ENCODE measurements at places on chromosomes 11 and 22.

DNA sequence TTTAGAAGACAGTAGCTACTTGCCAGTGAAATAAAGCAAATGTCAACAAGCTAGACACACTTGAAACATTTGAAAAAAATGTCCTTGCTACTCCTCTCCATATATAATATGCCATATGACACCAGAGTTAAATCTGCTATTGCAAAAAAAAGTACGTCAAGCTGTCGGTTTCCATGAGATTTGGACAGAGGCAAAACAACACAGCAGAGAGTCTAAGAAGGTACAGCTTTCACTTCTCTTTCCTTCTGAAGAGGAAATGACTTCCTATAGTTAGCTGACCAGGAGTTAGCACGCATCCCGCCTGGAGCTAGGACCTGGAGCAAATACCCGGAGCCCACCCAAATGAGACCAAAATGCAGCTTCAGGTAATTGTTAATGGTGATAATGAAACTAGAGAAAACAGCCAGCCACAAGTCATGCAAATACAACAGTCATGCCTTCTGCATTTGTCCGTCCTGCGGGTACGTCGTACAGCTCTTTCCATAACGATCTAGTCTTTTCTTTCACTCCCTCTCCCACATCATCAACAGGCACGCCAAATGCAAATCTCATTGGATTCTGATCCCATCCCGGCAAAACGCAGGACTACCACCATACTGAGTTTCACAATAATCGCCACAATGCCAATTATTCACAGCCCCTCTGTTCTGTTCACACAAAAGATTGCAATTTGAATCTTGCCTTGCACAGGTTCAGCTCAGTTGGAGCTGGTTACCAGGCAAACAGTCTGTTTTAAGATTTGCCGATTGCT is 395.0 kb upstream of the CCDC90B start:
- DNase-seq, result no peak

- no peak for DNase-seq
Observed at GRCh38 chr11:75214411-75214821, 26.2 kb upstream of the TPBGL start.

GRCh38 chr22:30205281-30206115 is 41.1 kb downstream of the LIF start:
- DNase-seq, result peak; percentile 90

- no peak for DNase-seq
Observed at GRCh38 chr11:69972351-69972802, 105.7 kb upstream of the ANO1 start.

DNA sequence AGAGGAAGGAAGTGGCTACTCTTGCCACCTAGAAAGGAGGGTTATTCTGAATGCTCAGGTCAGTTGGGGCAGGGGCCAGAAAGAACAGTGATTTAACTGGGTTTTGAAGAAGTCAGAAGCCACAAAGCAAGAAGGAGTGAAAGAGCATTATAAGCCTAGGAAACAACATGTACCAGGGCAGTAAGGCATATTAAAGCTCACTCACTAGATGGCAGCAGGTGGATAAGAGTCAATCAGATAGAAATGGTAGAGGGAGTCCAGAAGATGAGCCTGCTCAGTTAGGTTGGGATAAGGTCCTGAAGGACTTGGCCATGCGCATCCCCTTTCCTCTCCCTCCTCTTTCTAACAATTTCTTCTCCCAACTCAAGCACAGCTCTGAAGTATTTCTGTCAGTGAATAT is 22.0 kb upstream of the PATE1 start:
- no peak for DNase-seq

DNA sequence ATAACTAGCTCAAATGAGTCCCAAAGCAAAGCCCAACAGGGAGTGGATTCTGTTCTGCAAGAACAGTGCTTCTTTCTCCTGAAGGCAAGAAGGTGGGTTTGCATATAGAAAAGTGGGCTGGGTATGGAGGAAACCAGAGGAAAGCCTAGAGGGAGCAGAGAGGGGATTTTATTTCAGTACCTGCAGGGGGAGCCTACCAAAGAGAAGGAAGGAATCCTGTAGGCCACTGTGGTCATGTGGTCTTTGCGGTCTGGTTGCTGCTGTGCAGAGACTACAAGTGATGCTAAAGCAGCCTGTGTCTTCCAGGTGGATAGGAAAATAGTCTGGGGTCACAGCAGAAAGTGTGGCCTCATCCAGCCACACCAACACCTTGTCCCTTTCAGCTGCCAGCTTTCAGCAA is 33.2 kb upstream of the ZBTB16 start:
- no peak for DNase-seq

GRCh38 chr11:14012846-14013245 is 50.3 kb downstream of the SPON1 start:
- DNase-seq, result no peak

DNA sequence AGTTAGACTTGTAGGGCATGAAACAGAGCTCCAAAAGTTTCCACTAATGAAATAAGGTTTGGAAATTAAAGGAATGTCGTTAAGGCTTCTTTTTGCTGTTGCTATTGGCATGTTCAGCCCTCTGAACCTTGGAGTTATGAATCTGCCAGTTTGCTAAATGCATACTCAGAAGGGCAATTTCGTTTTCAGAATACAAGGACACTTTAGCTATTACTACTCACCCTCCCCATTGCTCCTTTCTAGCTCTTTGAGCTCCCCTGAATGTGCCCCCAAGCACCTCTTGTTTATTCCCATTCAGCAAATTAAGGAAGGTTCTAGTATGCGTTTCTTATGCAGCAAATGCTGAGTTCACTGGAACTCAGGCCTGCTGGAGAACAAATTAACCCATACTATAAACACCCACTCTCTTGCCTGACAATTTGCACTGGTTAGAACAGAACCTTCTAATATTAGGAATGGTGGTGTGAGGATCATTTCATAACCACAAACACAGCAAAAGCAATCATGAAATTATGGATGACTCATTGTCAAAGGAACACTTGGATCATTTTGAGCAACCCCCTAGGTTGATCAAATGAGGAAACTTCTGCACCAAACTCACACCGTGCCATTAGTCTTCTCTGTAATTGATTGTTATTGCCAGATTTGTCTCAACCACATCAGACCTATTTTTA is 26.2 kb upstream of the LIN7C start:
- no peak for DNase-seq

DNA sequence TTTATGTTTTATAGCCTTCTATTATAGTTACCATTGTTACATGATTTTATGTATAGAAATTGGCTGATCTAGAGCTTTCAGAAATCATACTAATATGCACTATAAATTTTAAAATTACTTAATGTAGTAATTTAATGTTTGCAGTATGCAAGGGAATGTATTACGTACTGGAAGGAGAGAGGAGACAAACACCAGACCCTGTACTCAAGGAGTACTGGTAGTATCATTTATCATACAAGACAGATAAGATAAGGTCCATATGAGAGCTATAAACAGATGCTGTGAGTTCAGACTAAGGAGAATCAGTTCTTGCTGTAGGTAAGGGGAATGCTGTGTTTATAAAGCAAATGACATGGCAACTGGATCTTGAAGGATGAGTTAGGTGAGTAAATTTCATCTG is 765 bp downstream of the BCO2 start:
- no peak for DNase-seq

DNA sequence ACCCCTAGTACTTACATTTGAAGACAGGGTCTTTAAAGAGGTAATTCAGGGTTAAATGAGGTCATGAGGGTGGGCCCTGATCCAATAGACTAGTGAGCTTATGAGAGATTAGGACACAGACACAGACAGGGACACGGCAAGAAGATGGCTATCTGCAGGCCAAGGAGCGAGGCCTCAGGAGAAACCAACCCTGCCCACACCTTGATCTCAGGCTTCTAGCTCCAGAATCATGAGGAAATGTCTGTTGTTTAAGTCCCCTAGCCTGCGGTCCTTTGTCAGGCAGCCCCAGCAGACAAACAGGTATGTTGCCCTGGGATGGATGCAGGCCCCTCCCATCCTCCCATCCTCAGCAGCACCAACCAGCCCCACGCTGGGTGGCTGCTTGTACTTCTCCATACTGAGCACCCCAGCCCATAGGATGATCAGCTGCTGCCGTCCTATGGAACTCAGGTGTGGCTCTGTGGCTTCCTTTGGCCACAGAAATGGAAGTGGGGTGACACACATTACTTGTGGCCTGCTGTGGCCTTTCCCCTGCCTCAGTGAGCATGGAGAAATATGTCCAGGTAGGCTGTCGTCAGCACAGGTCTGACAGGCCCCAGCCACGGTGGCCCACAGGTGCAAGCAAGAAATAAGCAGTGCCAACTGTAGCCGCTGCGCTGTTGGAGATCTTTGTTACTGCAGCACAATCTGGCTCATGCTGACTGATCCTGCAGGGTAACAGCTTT is 7.9 kb downstream of the GNB1L start:
- no peak for DNase-seq

GRCh38 chr11:81870066-81870412 is 863.6 kb downstream of the FAM181B start:
- DNase-seq, result no peak

- no peak for DNase-seq
Observed at GRCh38 chr11:69150175-69150574, 5.6 kb upstream of the SMIM38 start.

- no peak for DNase-seq
Observed at GRCh38 chr11:80559942-80560341, 1119.1 kb upstream of the TENM4 start.

DNA sequence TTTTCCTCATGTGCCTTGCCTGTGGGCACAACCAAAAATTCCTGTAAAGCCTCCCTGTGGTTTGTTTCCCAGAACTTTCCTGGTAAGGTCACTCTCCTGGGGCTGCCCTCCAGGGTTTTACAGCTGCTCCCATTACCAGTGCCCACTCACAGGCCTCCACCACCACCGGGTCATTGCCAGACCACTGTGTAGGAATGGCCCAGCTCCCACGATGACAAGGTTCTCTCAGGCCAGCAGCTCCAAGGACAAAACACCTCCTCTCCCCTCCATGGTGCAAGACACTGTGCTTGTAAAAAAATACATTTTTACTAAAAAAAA is 96.1 kb upstream of the AKIP1 start:
- no peak for DNase-seq

GRCh38 chr11:9799886-9800285 is 136.0 kb downstream of the SWAP70 start:
- no peak for DNase-seq

GRCh38 chr11:41826085-41826484 is 366.6 kb upstream of the LRRC4C start:
- DNase-seq, result no peak

DNA sequence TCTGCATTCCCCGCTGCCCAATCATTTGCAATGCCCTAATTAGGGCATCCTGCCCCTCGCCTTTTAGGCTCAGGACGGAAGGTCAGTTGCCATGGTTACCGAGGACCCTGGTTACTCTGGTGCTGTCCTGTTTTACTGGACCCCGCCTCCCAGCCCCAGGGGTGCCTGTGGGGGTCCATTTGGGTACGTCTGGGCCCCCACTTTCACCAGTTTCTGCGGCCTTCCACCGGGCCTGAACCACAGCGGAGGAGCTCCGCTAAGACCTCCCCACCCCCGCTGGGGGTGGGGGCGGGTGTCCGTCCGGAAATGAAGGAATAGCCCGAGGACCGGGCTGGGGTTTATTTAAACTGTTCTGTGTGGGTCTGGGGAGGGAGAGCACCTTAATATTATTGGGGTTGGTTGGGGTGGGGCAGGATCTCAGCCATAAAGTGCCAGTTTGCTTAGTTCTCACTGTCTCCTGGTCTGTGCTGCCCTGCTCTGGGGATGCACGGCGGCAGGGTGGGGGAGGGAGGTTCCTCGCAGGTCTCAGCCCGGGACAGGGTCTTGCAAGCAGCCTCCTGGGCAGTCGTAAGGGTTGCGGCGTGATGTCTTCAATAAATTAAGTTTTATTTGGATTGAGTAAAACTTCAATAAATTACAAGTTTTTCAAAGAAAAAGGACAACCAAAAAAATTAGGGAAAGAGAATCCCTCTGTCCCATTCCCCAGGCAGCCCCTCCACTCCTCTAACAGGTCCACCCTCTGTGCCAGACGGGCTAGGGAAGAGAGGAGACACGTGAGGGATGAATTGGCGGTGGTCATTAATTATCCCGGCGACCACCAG is 5.3 kb downstream of the PHOX2A start:
- DNase-seq, result no peak

DNA sequence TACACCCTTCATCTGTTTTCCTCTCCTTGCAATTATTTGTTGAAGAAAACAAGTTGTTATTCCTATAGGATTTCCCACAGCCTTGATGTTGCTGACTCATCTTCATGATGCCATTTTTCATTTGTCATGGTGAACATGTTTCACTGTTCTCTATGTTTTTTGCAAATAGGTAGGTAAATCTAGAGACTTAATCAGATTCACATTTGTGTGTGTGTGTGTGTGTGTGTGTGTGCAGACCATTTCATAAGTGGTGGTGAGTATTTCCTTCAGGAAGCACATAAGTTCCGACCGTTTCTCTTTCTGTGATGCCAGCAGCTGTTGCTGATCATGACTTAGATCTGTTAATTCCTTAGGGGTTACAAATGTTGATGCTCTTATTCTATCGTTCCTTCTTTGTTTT is 80.3 kb upstream of the IZUMO1R start:
- DNase-seq, result no peak

- DNase-seq, result no peak
Observed at GRCh38 chr11:128552783-128553661, 34.3 kb downstream of the ETS1 start.

Data from Panc1 (cell line).